ENCODE measurements at places on chromosomes 7 and 10.

DNA sequence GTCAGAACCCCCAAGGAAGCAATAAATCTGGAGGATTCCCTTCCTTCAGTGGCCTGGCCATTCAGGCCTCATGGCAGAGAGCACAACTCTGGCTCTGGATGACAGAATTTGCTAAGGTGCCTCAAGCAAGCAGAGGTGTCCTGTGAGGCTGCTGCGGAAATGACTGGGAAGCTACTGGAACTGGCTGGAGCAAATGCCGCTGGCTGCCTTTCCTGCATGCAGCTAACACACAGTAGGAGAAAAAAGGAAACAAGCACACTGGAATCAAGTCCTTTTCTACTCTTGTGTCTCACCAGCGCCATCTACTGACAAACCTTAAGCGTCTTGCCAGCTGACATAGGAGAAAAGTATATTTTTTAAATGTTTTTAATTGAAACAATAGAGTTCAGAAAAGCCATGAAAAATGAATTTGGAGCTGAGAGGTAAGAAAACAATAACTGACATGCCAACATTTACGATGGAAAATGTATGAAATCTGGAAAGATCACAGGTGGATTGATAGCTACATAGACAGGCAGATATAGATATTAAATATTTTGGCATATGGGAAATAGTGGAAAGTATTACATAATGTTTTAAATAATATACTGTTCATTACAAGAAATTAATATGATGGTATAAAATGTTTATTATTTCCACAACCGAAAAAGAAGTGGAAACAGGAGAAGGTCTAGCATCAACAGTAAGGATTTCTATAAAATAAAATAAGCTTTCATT is 951.6 kb downstream of the ANKRD7 start:
- no peak for DNase-seq

GRCh38 chr7:130084037-130084875 is 13.9 kb downstream of the KLHDC10 start:
- no peak for DNase-seq

DNA sequence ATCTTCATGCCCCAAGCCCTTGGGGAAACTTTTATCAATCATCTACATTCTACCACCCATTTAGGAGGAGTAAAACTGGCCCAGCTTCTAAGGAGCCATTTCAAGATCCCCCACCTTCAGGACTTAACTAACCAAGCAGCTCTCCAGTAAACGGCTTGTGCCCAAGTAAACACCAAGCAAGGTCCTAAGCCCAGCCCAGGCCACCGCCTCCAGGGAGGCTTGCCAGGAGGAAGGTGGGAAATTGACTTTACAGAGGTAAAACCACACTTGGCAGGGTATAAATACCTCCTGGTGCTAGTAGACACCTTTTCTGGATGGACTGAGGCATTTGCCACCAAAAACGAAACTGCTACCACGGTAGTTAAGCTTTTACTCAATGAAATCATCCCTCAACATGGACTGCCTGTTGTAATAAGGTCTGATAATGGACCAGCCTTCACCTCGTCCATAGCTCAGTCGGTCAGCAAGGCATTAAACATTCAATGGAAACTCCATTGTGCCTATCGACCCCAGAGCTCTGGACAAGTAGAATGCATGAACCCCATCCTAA is 5.6 kb downstream of the AKR1B15 start:
- no peak for DNase-seq

GRCh38 chr7:137962875-137963507 is 38.9 kb downstream of the CREB3L2 start:
- no peak for DNase-seq

GRCh38 chr7:151920488-151920887 is 35.8 kb upstream of the GALNTL5 start:
- no peak for DNase-seq

GRCh38 chr7:18437101-18437500 is 58.4 kb upstream of the HDAC9 start:
- no peak for DNase-seq

- no peak for DNase-seq
Observed at GRCh38 chr10:92641492-92641891, 48.3 kb upstream of the HHEX start.

- DNase-seq = no peak
Observed at GRCh38 chr10:97889461-97890265, 40.0 kb downstream of the GOLGA7B start.

- no peak for DNase-seq
Observed at GRCh38 chr10:28685717-28686116, 8.4 kb downstream of the BAMBI start.

DNA sequence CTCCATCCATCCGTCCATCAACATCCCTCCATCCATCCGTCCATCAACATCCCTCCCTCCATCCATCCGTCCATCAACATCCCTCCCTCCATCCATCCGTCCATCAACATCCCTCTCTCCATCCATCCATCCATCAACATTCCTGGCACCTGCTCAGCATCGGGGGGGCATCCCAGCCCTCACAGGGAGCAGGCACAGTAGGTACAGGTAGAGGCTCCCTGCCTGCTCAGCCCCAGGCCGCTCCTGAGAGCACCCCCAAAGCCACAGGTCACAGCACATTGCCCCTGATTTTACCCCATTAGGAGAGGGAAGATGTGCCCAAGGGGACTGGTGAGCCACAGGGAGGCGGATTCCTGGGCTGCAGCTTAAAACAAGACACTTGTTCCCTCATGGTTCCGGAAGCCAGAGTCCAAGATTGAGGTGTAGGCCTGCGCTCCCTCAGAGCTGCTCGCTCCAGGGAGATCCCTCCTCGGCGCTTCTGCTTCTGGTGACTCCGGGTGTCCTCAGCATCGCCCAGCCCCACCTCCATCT is 21.1 kb upstream of the CFAP46 start:
- no peak for DNase-seq

DNA sequence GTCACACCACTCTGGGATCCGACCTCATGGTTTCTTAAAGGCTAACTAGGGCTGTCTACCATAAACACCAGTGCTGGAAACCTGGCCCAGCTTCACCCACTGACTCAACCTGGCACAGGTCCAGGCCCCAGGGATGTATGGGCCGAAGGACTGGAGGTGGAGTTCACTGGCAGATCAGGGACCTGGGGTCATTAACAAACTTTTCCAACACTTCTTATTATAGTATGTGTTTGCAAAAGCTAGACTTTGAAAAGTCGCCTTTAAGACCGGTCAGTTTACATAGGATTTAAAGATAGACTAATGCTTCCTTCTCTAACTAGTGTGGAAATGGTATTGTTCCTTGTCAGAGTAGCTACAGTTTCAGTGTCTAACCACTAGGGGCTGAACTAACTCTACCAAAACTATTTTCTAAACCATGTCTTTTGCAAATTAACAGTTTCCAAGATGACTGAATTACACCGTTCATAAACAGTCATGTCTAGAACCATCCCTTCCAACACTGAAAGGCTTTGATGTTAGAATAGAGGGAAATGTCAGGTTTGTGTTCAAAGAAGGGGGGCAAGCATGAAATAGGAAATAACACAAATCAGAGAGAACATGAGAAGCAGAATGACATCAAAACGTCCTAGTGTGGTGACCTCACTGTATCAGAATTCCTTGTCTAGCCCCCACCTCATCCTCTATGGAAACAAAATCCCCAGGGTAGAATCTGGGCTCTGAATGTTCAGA is 29.7 kb downstream of the STN1 start:
- peak; percentile 13 for DNase-seq

- no peak for DNase-seq
Observed at GRCh38 chr10:129334266-129334665, 132.8 kb upstream of the MGMT start.

- no peak for DNase-seq
Observed at GRCh38 chr10:43212043-43212721, 54.7 kb downstream of the RASGEF1A start.

DNA sequence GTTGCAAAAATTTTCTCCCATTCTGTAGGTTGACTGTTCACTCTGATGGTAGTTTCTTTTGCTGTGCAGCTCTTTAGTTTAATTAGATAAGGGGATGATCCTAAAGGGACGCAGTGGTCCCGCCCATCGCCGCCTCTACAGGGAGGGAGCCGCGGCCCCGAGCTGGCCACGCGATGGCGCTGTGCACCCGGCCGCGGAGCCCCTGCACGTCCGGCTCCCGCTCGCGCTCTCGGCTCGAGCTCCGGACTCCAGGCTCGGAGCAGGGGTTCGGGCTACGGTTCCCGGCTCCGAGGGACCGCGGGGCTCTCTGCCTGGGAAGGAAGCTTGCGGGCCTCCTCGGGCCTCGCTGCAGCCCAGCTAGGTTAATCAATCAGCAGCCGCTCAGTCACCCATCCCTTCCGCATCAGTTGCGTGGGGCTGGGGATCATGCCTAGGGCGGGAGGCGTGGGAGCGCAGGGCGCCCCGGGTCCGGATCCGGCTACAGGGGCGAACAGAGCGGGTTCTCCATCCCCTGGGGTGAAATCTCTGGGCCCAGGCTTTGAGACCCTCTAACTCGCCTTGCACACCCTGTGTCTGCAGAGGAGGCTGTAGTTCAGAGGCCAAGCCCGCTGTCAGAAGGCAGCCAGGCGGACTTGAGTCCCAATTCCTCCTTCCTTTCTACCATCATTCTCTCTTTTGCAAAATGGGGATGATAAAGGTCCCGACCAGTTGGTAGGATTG is 97.9 kb downstream of the WDR11 start:
- DNase-seq = peak; percentile 31

- no peak for DNase-seq
Observed at GRCh38 chr7:54964136-54964535, 54.7 kb upstream of the EGFR start.

DNA sequence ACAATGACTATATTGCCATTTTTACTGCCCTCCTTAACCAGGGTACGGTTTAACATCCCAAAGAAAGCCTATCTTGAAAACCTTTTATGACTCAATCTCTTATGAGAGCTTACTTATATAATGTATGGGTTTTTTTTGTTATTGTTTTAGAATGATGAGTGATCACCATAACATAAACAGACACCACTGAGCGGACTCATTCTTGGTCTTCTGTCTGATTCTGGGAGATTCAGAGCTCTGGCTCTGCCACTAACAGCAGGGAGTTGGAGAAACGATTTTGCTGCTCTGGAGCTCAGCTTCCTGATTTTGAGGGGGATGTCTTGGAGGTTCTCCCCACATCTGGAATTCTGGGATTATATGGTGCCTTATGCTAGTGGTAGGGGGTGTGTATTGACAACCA is 244.1 kb downstream of the FRMD4A start:
- DNase-seq = no peak

DNA sequence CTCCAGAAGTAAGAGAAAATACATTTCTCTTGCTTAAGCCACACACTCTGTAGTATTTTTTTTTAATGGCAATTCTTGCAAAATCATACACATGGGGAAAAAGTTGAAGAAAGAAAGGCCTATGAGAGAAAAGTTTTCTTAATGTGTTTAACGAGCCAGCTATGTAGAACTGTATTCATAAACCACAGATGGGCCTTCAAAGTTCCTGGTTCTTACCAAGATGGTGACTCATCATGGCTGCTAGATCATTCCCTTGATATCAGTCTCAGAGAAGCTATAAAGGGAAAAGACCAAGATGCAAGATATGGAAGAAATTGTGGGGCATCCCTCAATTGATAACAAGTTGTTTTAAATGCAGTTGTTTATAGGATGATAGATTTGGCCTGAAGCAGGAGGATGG is 992.7 kb upstream of the MBL2 start:
- no peak for DNase-seq

DNA sequence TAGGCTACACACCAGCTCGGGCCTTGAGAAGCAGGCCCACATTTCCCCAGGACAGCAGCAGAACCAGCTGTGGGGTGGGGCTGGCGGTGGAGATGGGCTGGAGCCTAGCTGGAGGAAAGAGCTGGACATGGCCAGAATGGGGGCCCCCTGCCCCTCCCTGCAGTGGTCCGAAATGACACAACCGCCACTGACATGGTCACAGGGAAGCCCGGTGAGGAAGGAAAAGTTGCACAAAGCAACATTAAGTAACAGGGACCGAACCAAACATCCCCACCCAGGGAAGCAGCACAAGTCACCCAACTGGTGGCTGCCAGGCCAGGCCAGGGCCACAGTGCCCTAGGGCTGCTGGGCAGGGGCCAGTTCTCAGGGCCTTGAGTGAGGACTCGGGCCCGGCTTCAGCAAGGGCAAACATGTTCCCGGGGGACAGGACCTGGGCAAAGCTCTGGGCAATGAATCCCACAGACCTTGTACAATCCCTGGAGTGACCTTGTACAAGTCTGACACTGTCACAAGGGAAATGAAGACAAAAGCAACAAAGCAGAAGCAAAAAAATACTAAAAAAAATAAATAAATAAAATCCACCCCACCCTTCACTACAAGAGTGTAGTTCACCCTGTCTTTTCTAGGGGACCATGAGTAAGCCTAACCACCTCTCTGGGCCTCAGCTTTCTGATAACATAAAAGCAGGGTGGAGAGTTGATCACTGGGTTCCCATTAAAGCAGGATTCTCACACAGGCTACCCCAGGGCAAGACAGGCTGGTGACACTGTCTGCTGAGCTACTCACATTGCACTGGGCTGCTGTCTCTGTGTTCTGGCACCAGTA is 33.0 kb downstream of the PSAP start:
- no peak for DNase-seq

- no peak for DNase-seq
Observed at GRCh38 chr7:108464743-108465142, 8.5 kb upstream of the NRCAM start.

DNA sequence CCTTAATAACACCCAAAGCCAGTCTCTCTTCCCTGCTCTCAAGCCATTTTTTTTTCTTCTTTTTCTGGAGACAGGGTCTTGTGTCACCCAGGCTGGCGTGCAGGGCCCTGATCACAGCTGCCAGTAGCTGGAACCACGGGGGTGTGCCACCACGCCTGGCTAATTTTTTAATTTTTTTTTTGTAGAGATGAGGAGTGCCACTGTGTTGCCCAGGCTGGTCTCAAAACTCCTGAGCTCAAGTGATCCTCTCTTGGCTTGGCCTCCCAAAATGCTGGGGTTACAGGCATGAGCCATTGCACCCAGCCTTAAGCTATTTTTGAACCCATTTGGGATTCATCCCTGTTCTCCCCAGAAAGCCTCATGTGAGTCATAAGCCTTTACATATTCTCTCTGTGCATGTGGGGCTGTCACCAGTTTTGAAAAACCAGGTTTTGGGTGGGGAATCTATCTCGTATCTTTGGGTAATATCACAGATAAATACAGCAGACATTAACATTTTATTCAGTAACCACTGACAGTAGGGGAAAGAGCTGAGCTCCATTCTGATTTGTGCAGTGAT is 15.5 kb downstream of the ZNF487 start:
- no peak for DNase-seq

DNA sequence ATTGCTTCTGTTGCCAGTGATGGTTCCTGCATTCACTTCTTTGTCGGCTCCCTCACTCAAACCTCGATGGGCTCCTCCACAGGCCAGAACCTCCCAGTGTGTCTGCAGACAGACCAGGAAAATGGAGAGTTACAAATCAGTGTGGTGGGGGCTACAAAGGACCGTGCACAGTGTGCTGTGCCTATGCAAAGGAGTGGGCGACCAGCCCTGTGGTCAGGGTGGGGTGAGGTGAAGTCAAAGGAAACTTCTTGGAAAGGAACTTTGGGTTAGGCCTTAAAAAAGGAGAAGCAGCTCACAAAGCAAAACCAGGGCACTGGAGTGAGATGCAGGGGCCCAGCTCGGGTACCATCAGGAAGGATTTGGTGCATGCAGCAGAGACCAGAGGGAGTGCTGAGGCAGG is 304.3 kb upstream of the ZMIZ1 start:
- no peak for DNase-seq
